CD8-positive, alpha-beta memory T cell (primary cell): ENCODE measurements at places on chromosomes 5 and 9.

DNA sequence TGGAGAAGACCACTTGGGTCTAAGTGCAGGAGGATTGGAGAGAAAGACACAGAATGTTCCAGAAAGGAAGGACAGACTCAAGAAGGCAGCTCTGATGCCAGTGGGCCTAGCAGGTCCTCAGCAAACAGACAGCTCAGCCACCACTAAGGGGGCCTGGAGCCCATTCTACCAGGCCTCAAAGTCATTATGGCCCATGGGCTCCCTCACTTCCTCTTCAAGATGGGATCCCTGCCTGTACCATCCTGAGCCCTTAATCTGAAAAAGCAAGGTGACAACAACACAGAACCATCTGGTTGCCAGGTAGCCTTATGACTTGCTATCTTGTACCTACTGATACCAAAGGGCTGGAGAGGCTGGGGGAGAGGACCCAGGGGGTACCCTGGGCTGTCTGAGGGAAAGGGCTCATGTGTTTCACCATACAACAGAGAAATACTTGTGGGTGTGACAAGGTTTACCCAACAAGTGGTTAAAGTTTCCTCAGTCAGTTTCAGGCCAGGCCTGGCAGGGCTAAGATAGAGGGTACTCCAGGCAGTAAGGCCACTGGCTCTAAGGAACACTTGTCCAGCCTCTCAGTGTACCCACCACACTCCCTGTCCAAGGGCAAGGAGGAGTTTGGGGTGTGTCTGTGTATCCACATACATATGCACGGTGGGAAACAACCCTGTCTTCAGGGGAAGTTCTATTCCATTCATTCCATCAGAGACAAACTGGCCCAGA, 30.7 kb downstream of the TCF7 start:
- H3K4me1 ChIP-seq = peaks cover 19% of the 10 kb centered on the region
- H3K4me3 ChIP-seq = no peak overlapping the region
- H3K27ac ChIP-seq = no peak overlapping the region
- peaks cover 70% of the 10 kb centered on the region for H3K36me3 ChIP-seq
- H3K27me3 ChIP-seq = no peaks in the 10 kb centered on the region

DNA sequence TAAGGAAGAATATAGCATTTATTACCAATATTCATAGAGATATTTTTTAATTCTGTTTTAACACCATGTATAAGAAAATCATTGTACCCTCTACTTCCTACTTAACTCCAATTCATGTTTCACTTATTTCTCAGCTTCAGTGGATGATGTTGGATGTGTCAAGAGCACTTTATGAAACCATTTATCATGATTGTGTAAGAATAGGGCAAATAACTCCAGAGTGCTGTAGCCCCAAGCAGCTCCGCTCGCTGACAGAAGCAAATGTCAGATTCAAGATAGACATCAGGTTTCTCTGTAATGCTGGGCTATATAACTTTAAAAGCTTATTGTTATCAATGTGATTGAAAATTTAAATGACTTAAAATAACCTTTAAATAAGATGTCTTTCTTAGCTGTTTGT, 50.4 kb downstream of the MAST4 start:
- no peaks in the 10 kb centered on the region for H3K4me1 ChIP-seq
- H3K27me3 ChIP-seq = no peaks in the 10 kb centered on the region
- no peak for DNase-seq
- no peaks in the 10 kb centered on the region for H3K36me3 ChIP-seq
- no peak overlapping the region for H3K4me3 ChIP-seq
- no peak overlapping the region for H3K27ac ChIP-seq

- H3K4me3 ChIP-seq = no peak overlapping the region
- H3K4me1 ChIP-seq = peaks cover 19% of the 10 kb centered on the region
- no peak for DNase-seq
These were observed 179.0 kb downstream of the MAN2A1 start for GRCh38 chr5:109868737-109869136.

DNA sequence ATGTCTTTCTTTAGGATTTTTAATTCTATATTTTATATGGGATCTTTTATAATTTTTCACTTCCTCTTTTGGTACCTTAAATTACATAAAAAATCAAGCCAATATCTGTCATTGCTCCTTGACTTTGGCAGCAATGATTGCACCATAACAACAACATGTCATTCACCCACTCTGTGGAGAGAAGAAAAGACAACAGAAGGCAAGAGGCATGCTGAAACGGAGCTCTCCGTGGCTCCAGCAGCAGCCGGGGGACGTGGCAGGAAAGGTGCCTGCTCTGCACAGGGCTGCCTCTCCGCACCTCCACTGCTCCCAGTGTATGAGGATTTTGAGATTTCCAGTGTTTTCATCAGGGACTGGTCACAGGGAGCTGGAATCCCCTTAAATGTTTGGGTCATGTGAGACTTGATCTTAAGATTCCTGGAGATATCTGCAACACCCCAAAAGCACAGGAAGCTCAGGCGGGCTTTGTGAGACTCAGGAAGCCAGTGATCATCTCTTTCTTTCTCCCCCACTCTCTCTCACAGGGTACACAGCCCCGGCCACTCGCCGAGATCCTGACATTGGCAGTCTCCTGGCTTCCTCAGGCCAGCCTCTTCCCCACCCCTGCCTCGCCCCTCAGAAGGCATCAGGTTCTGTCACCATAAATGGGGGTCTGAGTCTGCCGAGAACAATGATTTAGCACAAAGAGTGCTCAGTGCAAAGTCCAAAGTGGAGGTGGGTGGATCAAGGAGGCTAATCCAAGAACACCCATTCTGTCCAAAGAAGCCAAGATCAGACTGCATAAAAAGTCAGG, 74.6 kb downstream of the ACTL7B start:
- H3K4me3 ChIP-seq = no peak overlapping the region
- H3K27ac ChIP-seq = no peak overlapping the region
- DNase-seq = no peak
- no peaks in the 10 kb centered on the region for H3K27me3 ChIP-seq
- H3K4me1 ChIP-seq = no peaks in the 10 kb centered on the region

DNA sequence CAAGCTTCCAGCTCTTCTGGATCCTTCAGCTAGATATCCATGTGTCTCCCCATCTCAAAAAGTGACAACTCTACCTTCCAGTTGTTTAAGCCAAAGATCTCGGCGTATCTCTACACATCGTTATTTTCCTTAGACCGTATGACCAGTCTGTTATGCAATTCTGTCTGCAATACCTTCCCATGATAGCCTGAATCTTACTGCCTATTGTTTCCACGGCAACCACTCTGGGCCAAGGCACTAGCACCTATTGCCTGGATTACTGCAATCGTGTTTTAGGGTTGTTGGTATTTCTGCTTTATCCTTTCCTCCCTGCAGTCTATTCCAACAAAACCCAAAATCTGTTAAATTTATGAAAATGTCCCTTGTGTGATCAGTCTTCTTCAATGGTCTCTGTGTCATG, 448.4 kb downstream of the MTRR start:
- H3K27ac ChIP-seq = no peak overlapping the region
- no peaks in the 10 kb centered on the region for H3K4me1 ChIP-seq
- H3K36me3 ChIP-seq = no peaks in the 10 kb centered on the region
- no peaks in the 10 kb centered on the region for H3K27me3 ChIP-seq

DNA sequence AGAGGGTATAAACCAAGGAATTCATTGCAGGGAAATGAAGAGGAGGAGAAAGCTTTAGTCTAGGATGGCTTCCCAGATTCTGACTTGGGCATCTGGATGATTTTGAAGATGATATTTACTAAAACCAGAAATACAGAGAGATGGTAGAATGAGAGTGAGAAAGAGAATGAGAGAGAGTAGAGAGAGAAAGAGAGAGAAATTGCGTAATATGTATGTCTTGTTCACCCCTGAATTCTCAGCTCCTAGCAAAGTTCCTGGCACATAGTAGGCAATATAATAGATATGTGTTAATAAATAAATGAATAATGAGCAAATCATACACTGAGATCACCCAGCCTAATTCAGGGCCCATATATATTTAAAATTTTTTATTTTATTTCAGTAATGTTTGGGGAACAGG, 1089.5 kb upstream of the DMAC1 start:
- no peaks in the 10 kb centered on the region for H3K36me3 ChIP-seq
- no peak overlapping the region for H3K27ac ChIP-seq
- DNase-seq = no peak
- H3K4me1 ChIP-seq = no peaks in the 10 kb centered on the region
- H3K4me3 ChIP-seq = no peak overlapping the region

GRCh38 chr5:107068782-107069181, 602.0 kb downstream of the EFNA5 start:
- H3K27ac ChIP-seq = no peak overlapping the region
- no peak for DNase-seq
- no peak overlapping the region for H3K4me3 ChIP-seq

DNA sequence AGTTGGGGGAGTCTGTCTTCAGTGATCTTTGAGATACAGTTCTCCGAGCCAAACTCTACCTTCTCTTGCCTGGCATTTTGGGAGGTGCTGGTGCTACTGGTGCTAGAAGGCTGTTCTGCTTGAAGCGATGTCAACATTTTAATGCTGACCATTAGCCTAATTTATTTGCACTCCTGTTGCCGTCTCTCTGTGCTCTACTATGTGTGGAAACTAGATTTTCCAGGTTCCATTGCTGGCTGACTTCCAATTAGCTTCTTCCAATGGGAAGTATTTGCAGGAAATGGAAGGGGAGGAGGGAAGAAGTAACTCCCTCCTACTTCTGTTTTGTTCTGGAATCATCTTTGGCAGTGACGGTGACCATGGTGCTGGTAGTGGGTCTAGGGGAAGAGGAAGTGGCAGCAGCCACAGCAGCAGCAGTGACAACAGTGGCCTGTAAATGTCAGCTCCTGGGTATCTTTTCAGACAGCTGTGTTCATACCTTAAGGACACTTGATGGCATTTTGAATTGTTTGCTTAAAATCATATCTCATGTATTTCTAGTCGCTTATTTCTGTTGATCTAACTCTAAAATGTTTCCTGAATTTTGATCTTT, 7.9 kb downstream of the TXNDC8 start:
- no peaks in the 10 kb centered on the region for H3K27me3 ChIP-seq
- no peaks in the 10 kb centered on the region for H3K4me1 ChIP-seq
- no peak for DNase-seq
- H3K4me3 ChIP-seq = no peak overlapping the region

- no peaks in the 10 kb centered on the region for H3K27me3 ChIP-seq
- no peak overlapping the region for H3K4me3 ChIP-seq
- no peaks in the 10 kb centered on the region for H3K36me3 ChIP-seq
- no peak for DNase-seq
- H3K4me1 ChIP-seq = no peaks in the 10 kb centered on the region
These were observed 1.4 kb downstream of the SLC36A2 start for GRCh38 chr5:151345808-151346478.
